ENCODE measurements at places on chromosomes 13 and 19.

DNA sequence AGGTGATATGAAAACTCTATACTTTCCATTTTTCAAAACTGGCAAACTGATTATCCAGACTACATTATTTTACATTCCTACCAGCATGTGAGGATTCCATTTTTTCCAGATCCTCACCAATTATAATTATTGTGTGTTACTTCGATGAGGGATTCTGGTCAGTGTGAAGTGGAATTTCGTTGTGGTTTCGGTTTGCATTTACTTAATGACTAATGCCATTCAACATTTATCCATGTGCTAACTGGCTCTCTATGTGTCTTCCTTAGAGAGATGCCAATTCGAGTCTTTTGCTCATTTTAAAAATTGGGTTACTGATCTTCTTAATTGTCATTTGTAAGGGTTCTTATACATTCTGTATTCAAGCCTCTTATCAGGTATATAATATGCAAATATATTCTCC, 1551.3 kb upstream of the MIR17HG start:
- DNase-seq, result no peak

GRCh38 chr13:42355092-42355485, 83.1 kb downstream of the AKAP11 start:
- DNase-seq, result no peak

- no peak for DNase-seq
These were observed 6.0 kb downstream of the REEP6 start for GRCh38 chr19:1496714-1497577.

DNA sequence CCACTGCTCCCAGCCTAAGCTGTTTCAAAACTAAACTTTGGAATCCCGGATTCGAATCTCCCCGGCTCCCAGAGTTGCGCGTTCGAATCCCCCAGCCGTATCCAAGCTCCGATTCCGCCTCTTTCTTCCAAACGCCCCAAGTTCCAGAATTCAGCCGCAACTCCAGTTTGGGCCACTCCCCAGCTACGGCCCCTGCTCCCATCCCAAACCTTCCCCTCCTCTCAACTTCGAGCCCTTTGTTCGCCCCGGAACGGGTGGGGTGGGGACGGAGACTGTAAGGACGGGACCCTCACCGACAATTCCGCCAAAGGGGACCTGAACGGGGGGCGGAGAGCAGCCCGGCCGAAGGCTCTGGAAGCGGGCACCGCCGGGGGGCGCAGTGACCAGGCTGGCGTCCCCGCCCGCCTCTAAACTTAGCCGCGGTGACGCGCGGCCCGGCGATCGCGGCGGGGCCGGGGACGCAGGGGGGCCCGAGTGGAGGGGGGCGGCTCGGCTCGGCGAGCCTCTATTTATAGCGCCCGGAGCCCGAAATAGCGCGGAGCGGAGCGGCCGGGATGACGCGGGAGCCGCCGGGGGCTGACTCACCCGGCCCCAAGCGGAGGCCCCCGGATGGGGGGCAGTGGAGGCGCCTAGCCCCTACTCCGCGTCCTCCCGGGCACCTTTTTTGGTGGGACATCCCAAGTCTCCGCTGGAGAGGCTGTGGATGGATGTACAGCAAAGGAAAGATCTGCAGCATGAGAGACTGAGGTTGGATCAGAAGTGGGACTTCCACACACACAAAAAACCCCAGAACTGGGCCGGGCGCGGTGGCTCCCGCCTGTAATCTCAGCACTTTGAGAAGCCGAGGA, 4.9 kb upstream of the ERCC1 start:
- DNase-seq, result no peak

Measured in activated CD8-positive, alpha-beta memory T cell treated with anti-CD3 and anti-CD28 coated beads for 4 hours (primary cell).